Adrenal gland (tissue), 19 donors: ENCODE measurements at places on chromosomes 13 and 19. TPM values are rescaled to one million over a fixed set of nuclear protein-coding genes. Genes with fewer than 3 reads are reported as not detected.

- H3K27ac ChIP-seq = no peak overlapping the region
- no peaks in the 10 kb centered on the region for H3K27me3 ChIP-seq
Observed at GRCh38 chr19:11273989-11274388, 11.7 kb upstream of the DOCK6 start.

PALM3 gene
- total RNA-seq = not detected

ZNF492 gene
- total RNA-seq = 0.13 TPM

DLL3 gene
- not detected for total RNA-seq

DNA sequence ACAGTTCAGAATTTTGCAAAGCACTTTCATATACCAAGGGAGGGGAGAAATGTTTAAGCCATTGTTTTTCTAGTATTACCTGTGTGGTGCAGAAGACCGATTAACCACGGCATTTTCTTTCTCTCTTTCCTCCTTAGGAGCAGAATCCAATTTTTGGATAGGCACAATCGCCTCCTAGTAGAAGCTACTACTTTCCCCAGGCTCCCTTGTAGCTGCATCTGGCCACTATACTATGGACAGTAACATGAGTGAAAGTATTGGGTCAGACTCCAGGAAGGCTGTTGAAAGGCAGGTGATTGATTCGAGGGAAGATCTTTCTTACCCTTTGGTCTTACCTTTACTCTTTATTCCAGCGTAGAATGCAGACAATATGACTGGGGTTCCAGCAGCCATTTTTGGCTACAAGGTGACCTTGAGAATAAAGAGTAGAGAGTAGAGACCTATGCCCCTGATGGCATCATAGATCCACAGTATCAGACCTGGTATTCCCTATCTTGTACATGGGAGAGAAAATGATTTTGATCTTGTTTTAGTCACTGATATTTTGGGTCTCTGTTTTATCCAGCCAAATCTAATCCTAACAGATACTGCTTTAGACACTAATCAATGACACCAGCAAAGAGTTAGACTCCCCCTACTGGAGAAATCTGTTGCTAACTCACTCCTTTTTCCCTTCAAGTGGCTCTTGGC lies 77.0 kb downstream of the LRRC63 start:
- H3K36me3 ChIP-seq = no peaks in the 10 kb centered on the region
- H3K4me1 ChIP-seq = no peaks in the 10 kb centered on the region
- no peak overlapping the region for H3K4me3 ChIP-seq
- no peaks in the 10 kb centered on the region for H3K27me3 ChIP-seq
- H3K27ac ChIP-seq = no peak overlapping the region
- no peak for DNase-seq

- no peak for DNase-seq
- no peak overlapping the region for H3K27ac ChIP-seq
- H3K4me1 ChIP-seq = no peaks in the 10 kb centered on the region
- no peaks in the 10 kb centered on the region for H3K36me3 ChIP-seq
- H3K27me3 ChIP-seq = no peaks in the 10 kb centered on the region
Observed at GRCh38 chr19:33767898-33768413, 28.7 kb upstream of the KCTD15 start.

DOCK6 gene
- total RNA-seq = 101 TPM

KIR2DL3 gene
- not detected for total RNA-seq

- no peaks in the 10 kb centered on the region for H3K36me3 ChIP-seq
- no peaks in the 10 kb centered on the region for H3K4me1 ChIP-seq
- no peak overlapping the region for H3K27ac ChIP-seq
- H3K27me3 ChIP-seq = no peaks in the 10 kb centered on the region
Observed at GRCh38 chr13:91661692-91662490, 263.5 kb downstream of the GPC5 start.

CABP5 gene
- not detected for total RNA-seq

KCTD4 gene
- not detected for total RNA-seq

ITGBL1 gene
- 3.3 TPM for total RNA-seq

GRCh38 chr13:114089341-114089740 lies 43.1 kb downstream of the RASA3 start:
- H3K27ac ChIP-seq = no peak overlapping the region
- H3K27me3 ChIP-seq = no peaks in the 10 kb centered on the region
- DNase-seq = no peak
- no peak overlapping the region for H3K4me3 ChIP-seq
- H3K4me1 ChIP-seq = no peaks in the 10 kb centered on the region

GPR18 gene
- total RNA-seq = not detected

GRCh38 chr19:38042132-38042531 lies 135.1 kb downstream of the SIPA1L3 start:
- no peak overlapping the region for H3K27ac ChIP-seq
- no peaks in the 10 kb centered on the region for H3K27me3 ChIP-seq
- no peaks in the 10 kb centered on the region for H3K36me3 ChIP-seq

GRCh38 chr13:40613192-40613818 lies 53.1 kb downstream of the FOXO1 start:
- H3K27ac ChIP-seq = no peak overlapping the region
- DNase-seq = no peak
- H3K27me3 ChIP-seq = no peaks in the 10 kb centered on the region
- no peak overlapping the region for H3K4me3 ChIP-seq
- peaks cover 43% of the 10 kb centered on the region for H3K4me1 ChIP-seq

ZNF418 gene
- total RNA-seq = 9.0 TPM

GRCh38 chr13:107210723-107211030 lies 642.7 kb upstream of the ARGLU1 start:
- no peaks in the 10 kb centered on the region for H3K4me1 ChIP-seq
- DNase-seq = no peak
- no peak overlapping the region for H3K27ac ChIP-seq

DNA sequence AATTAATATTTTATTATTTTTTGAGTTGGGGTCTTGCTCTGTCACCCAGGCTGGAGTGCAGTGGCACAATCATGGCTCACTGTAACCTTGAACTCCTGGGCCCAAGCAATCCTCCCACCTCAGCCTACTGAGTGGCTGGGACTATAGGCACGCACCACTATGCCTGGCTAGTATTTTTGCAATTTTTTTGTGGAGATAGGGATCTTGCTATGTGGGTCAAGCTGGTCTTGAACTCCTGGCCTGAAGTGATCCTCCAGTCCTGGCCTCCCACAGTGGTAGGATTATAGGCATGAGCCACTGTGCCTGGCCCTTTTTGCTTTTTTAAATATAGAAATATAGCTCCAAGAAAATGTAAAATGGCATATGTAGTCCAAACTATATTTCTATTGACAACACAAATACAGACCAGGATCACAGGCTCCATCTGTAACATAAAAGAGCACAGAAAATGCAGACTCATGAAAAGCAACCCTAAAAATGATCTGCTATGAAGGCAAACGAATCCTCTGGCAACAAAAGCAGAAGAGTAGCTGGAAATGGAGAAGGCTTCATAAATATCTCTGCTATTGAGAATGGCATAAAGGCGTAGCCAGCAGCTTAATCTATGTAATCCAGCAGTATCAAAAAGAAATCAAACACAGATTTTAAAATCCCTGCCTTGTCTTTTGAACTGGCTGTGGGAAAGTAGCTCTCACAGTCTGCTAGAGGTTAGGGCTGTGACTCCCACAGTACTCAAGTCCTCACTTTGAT lies 200.6 kb downstream of the LHFPL6 start:
- H3K4me3 ChIP-seq = no peak overlapping the region
- H3K4me1 ChIP-seq = no peaks in the 10 kb centered on the region
- H3K36me3 ChIP-seq = no peaks in the 10 kb centered on the region
- no peak for DNase-seq

FCAR gene
- 0.51 TPM for total RNA-seq

DNA sequence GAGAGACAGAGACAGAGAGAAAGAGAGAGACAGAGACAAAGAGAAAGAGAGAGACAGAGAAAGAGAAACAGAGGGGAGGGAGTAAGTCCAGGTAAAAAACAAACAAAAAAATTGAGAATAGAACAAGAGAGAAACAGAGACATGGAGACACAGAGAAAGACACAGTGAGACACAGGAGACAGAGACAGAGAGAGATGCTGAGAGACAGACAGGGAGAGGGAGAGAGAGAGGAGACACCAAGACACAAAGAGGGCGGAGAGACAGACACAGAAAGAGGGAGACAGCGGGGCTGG lies 5.8 kb upstream of the PROZ start:
- no peaks in the 10 kb centered on the region for H3K27me3 ChIP-seq
- no peak for DNase-seq
- H3K4me3 ChIP-seq = peak overlapping the region; percentile 54
- H3K4me1 ChIP-seq = peaks cover 16% of the 10 kb centered on the region
- H3K36me3 ChIP-seq = no peaks in the 10 kb centered on the region

FFAR1 gene
- total RNA-seq = 0.11 TPM

PIK3R2 gene
- total RNA-seq = 108 TPM

SLC10A2 gene
- total RNA-seq = not detected

GRCh38 chr19:4951656-4952055 lies 17.3 kb upstream of the KDM4B start:
- DNase-seq = no peak
- H3K4me1 ChIP-seq = no peaks in the 10 kb centered on the region
- no peak overlapping the region for H3K4me3 ChIP-seq
- H3K27me3 ChIP-seq = no peaks in the 10 kb centered on the region
- H3K36me3 ChIP-seq = no peaks in the 10 kb centered on the region
- H3K27ac ChIP-seq = no peak overlapping the region

DNA sequence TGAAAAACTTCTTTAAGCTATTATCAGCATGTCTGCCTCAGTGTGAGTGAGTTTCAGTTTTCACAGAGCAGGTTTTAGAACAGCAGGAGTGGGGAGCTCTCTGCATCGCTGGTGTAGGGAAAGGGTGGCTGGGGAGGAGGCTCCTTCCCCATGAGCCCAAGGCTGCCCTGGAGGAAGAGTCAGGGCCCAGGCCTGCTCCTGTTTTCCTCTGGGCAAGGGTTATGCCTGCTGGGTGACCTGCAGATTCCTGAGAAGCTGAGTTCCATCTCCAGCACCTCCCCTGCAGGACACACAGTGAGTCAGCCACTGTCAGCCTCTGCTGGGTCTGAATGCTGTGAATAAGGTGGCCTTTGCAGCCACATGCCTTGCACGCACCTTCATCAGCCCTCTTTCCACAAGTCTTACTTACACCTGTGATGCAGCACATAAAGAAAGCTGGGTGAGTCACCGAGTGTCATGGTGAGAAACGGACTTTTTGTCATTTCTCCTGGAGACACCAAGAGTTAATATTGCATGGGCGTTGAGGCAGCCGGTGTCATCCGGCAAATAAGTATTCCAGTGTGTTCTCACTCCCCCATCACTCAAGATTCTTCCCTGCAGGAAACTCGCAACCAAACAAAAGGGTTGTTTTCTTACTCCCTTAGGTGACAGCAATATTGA lies 186.4 kb upstream of the KL start:
- no peak overlapping the region for H3K27ac ChIP-seq
- no peaks in the 10 kb centered on the region for H3K36me3 ChIP-seq
- no peak overlapping the region for H3K4me3 ChIP-seq
- DNase-seq = no peak
- no peaks in the 10 kb centered on the region for H3K27me3 ChIP-seq

- H3K4me1 ChIP-seq = no peaks in the 10 kb centered on the region
- no peak for DNase-seq
- no peaks in the 10 kb centered on the region for H3K27me3 ChIP-seq
- no peak overlapping the region for H3K27ac ChIP-seq
- no peak overlapping the region for H3K4me3 ChIP-seq
Observed at GRCh38 chr13:69600811-69601210, 506.8 kb upstream of the ATXN8OS start.

- H3K27ac ChIP-seq = no peak overlapping the region
- no peak overlapping the region for H3K4me3 ChIP-seq
- DNase-seq = no peak
- H3K27me3 ChIP-seq = no peaks in the 10 kb centered on the region
- H3K36me3 ChIP-seq = no peaks in the 10 kb centered on the region
Observed at GRCh38 chr13:61142506-61142905, 273.1 kb downstream of the PCDH20 start.

DNA sequence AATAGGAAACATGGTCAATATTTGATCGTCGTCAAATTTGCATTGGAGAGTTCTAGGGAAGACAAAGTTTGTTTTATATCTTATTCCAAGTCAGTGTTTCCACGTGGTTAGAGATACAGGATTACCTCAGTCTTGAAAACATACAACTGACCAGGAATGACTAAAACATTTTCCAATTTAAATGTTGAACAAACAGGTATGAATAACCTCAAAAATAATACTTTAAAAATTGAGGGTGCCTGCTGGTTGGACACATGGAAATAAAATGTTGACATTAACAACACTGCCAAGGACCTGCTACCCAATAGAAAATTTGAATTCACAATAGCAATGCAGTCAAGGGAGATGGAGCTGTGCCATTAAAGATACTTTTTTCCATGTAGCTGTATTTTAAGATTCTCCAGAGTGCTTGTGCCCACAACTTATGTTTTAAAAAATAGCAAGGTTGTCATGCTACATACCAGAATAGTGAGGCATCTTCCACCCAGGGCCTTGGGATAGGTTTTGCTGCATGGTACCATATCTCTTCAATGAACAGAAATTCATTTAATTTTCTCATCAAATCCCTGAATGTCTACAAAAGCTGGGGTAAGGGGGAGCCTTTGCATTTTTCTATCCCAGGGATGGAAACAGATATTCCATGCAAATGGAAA lies 260.8 kb downstream of the EFNB2 start:
- no peak for DNase-seq
- no peak overlapping the region for H3K27ac ChIP-seq

GRCh38 chr19:44777715-44778347 lies at the start of gene CBLC:
Gene CBLC (plus strand): TSS chr19:44777890. CDS start chr19:44777932, 42 bp downstream.
- no peaks in the 10 kb centered on the region for H3K36me3 ChIP-seq
- H3K4me1 ChIP-seq = peaks cover 5% of the 10 kb centered on the region
- DNase-seq = no peak
- H3K27ac ChIP-seq = no peak within 1 kb of the TSS
- no peaks in the 10 kb centered on the region for H3K27me3 ChIP-seq
- no peak within 1 kb of the TSS for H3K4me3 ChIP-seq

GRCh38 chr19:57106722-57107235 lies 13.0 kb upstream of the USP29 start:
- no peak overlapping the region for H3K27ac ChIP-seq
- no peaks in the 10 kb centered on the region for H3K36me3 ChIP-seq
- no peaks in the 10 kb centered on the region for H3K4me1 ChIP-seq

ARHGAP33 gene
- total RNA-seq = 15.1 TPM
